T1000 (cell line): ENCODE measurements at places on chromosomes 1 and 21.

- DNase-seq, result no peak
These were observed 973.1 kb upstream of the ADGRL2 start for GRCh38 chr1:80827666-80828065.

DNA sequence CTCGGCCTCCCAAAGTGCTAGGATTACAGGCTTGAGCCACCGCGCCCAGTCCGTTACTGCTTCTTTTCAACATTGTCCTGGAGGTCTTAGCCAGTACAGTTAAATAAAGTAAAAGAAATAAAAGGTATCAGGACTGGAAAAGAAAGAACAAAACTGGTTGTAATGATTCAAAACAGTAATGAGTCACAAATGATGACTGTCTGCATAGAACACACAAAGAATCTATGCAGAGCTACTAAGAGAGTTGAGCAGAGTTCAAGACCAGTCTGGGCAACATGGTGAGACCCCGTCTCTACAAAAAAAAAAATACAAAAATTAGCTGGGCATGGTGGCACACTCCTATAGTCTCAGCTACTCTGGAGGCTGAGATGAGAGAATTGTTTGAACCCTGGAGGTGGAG lies 23.4 kb downstream of the BCAR3 start:
- no peak for DNase-seq

DNA sequence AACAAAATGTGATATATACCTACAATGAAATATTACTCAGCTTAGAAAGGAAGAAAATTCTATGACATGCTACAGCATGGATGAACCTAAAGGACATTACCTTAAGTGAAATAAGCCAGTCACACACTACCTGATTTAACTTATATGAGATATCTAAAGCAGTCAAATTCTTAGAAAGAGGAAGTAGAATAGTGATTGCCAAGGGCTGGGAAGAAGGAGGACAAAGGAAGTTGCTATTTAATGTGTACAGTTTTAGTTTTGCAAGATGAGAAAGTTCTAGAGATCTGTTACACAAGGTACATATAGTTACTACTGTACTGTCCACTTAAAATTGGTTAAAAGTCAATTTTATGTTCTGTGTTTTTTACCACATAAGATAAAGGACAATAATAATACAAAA lies 87.5 kb upstream of the KCTD3 start:
- DNase-seq, result no peak

- DNase-seq, result no peak
These were observed 51.8 kb upstream of the TARDBP start for GRCh38 chr1:10960411-10961299.

- DNase-seq, result no peak
These were observed 7.0 kb downstream of the PAFAH2 start for GRCh38 chr1:25990702-25991395.

DNA sequence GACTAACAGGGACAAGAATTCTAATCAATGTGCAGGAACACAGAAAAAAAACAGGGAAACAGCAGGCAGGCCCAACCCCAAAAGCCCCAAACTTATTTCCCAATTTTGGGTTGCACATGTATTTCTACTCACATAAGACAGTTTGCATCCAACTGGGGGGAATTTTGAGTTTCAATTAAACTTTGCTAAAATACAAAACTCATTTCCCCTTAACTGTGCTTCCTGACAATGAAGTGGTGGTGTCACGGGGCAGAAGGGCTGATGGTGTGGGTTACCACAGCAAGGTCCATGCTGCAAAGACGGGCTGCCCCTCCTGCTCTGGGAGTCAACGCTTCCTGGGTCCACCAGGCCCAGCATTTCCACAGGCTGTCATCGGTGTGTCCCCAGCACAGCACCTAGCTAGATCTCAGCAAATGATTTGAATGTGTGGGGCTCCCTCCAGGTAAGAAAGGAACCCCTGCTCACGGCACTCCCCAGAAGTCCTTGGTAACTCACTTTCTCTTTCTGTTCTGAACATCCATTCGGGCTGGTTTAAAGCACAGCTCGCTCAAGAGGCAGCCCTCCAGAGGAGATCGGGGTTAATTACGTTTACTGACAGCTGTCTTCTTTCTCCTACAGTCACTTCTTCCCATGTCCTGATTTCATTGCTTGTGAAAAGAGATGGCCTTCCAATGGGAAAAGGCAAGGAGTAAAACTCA lies 27.4 kb downstream of the HIVEP3 start:
- no peak for DNase-seq

DNA sequence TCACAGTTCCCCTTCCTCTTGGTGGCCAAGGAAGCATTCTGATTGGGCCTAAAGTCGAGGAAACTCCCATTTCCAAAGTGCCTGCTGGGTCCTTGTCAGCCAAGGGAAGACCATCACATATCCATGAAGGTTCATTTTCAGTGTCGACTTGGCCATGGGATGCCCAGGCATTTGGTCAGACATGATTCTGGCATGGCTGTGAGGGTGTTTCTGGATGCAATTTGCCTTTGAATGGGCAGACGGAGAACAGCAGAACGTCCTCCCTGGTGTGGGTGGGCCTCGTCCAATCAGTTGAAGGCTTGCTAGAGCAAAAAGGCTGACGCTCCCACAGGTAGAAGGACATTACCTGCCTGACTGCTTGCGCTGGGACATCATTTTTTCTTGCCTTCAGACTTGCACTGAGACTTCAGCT lies 48.3 kb upstream of the LBR start:
- DNase-seq, result no peak

- DNase-seq, result peak; percentile 19
These were observed 26.6 kb upstream of the HPDL start for GRCh38 chr1:45299981-45300668.

- no peak for DNase-seq
These were observed 24.2 kb downstream of the MAEL start for GRCh38 chr1:167013108-167013929.

DNA sequence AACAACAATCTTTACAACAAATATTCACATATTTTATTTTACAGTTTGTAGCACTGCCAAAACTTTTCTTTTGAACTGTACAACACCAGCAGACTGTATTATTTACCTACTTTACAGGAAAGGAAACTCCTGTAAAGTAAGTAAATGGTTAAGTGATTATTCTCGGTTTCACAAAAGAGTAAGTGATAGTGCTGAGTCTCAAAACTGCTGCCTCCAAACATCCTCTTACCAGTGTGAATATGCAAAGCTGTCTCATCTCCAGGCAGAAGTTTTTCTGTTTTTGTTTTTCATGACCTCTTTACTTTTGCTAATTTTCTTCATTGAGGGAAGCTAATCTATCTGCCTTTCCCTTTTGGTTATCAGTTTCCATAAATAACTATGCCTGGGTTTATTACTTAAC lies 286.7 kb downstream of the SRGAP2C start:
- no peak for DNase-seq

- DNase-seq, result no peak
These were observed 673.6 kb upstream of the ADGRL2 start for GRCh38 chr1:81126989-81127581.

GRCh38 chr1:46406881-46407608 lies 12.9 kb downstream of the FAAH start:
- DNase-seq, result no peak

DNA sequence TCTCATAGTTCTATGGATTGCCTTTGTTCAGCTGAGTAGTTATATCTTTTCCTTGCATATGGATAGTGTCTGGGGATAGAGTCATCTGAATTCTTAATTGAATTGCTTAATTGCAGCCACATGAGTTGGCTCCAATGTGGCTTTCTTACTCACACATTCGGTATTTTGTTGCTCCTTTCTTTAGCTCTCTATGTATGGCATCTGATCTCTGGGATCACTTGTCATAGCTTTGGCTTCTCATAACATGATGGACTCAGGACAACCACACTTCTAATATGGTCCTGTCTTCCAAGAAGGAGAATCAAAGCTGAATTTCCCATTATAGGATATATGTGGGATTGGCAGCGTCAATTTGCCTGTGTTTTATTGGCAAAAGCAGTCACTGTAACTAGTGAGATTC lies 716.2 kb downstream of the NCAM2 start:
- no peak for DNase-seq

DNA sequence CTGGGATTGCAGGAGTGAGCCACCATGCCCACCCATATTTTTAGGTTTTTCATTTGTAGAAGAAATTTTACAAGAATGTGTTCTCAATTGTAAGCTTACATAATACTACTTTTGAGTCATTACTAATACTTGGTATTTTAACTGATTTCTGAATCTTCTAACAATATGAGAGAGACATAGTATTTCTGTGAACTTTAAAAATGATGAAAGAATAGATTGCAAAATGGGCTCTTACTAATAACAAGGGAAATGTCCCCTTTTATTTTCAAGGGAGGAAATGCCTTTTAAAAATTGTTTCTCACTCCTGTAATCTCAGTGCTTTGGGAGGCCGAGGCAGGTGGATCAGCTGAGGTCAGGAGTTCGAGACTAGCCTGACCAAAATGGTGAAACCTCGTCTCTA lies 5.9 kb downstream of the AGO3 start:
- DNase-seq, result no peak

DNA sequence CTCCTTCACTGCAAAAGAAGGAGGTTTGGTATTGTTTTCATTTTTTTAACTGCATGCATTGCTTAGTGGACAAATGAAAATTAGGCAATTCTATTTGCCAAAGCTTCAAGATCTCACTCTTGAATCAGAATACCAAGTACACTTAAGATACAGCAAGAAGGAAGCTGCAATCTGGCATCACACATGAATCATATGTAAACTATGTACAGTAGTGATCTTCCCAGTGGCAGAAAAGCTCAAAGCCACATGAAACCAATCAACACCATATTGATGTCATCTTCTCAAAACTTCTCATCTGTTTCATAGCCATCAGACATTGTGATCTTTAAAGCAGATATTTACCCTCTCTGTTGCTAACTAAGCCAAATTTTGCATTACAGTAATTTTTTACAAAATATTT lies 550.1 kb downstream of the LTN1 start:
- DNase-seq, result no peak

- no peak for DNase-seq
These were observed 95.6 kb upstream of the LBR start for GRCh38 chr1:225523263-225523950.

DNA sequence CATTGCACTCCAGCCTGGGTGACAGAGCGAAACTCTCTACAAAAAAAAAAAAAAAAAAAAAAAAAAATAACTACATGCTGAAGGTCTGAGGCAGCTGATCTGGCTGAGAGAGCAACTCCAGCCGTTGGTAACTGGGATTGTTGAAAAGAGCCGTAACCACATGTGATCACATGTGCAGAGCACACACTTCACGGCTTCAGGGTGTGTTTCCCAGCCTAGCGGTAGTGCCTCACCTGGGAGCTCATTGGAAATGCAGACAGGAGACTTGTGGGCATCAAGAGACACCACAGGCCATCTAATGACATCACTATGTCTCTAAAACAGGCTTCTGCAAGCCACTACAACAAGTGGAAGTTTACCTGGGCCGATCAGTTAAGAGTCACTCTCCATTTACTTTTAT lies 11.8 kb upstream of the OTUD7B start:
- DNase-seq, result no peak

DNA sequence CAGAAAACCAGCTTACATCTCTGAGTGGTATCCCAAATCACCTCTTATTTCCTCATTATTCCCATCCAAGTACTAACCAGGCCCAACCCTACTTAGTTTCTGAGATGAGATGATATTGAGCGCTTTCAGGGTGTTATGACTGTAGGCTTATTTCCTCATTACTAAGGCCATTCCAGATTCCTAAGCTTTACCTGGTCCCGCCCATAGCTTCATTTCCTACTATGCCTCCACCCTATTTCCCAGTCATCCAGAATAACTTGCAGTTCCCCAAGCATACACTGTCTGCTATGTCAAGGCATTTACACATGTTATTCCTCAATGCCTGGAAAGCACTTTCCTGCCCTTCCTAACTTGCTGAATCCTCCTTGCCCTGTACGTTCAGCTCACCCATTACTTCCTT lies 79.3 kb upstream of the SPAG17 start:
- DNase-seq, result no peak

DNA sequence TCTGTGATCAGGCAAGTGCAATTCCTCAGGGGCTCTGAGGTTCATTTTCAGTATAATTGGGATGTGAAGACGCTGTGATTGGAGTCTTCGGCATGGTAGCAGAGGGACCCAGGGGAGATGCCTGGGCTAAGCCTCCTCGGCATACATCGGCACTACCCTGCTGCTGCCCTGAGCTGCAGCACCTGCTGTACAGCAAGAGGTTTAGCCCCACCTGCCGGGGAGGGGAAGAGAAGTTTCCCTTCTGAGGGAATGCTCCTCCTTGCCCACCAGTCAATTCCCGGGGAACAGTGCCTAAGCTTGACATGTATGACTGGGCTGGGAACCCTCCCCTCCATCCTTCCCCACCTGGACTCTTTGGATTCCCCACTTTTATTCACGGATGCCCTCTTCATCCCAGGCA lies 24.9 kb downstream of the CNIH3 start:
- DNase-seq, result no peak

DNA sequence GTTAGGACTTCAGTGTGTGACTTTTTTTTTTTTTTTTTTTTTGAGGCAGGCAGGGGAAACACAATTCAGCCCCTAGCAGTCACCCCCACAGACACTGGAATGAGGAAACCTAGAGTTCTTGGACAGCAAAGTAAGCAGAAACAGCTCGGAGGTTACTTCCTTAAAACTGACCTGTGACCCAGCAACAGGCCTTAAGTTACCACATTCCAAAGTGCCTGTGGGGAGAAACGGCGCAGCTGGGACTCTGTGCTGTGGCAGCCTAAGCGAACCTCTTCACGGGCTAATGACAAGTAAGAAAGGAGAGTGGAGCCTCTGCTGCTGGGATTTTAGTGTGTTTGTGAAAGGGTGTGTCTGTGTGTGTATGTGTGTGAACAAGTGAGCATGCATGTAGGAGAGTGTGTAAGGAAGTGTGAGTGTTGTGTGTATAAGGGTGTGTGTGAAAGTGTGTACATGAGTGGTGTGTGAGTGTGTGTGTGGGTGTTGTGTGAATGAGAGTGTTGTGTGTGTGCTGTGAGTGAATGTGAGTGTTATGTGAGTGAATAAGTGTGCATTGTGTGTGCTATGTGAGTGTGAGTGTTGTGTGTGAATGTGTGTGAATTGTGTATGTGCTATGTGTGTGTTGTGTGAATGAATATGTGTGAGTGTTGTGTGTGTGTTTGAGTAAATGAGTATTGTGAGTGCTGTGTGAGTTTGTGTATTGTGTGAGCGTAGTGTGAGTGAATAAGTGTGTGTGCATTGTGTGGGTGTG lies 180.8 kb downstream of the BRINP2 start:
- DNase-seq, result no peak

GRCh38 chr21:28310171-28310685 lies 682.4 kb downstream of the LTN1 start:
- DNase-seq, result no peak

DNA sequence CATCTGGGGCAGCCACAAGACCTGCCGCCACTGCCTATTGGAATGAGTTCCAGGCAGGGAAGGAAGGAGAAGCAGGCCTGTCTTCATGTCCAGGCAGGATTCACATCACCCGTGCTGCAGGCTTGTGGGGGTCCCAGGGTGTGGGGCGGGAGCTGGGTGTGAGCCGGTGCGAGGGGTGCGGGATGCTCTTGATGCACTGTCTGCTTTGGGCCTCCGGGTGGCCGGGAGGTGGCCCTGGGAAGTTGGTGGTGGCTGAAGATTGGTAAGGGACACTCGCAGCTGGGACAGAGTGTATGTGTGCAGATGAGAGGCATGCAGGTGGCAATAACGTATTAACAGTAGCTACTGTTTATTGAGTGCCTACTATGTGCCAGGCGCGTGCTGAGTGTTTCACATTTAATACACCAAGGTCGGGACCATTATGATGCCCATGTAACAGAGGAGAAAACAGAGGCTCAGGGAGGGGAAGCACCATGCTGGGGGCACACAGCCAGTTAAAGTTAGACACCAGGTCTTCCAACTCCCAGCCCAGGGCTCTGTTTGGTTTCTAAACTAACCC lies 3.3 kb downstream of the CROCC start:
- DNase-seq, result no peak

GRCh38 chr1:211126622-211127021 lies 7.3 kb downstream of the KCNH1 start:
- DNase-seq, result no peak
